MCF 10A (cell line): ENCODE measurements at places on chromosomes 3 and 15.

- no peak for DNase-seq
Observed at GRCh38 chr3:12430086-12430485, 54.2 kb upstream of the TSEN2 start.

DNA sequence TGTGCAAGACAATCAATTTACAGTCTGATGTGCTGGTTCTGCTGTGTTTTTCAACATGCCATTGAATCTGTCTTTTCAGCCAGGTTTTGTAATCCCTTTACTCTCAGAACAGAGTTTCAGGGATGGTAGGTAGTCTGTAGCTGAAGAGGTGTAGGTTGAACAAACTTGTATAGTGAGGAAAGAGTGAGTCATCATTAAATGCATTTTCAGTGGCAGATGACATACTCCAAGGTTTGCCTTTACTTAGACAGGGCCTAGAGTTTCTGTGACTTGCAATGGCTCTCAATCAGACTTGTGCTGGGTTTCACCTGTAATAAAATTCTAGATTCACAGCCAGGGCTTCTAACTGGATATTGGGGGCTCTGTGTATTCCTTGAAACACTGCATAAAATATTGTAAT is 94.6 kb downstream of the CYP19A1 start:
- DNase-seq: peak; percentile 65

GRCh38 chr3:4343258-4343657 is 40.1 kb downstream of the SETMAR start:
- peak; percentile 3 for DNase-seq

DNA sequence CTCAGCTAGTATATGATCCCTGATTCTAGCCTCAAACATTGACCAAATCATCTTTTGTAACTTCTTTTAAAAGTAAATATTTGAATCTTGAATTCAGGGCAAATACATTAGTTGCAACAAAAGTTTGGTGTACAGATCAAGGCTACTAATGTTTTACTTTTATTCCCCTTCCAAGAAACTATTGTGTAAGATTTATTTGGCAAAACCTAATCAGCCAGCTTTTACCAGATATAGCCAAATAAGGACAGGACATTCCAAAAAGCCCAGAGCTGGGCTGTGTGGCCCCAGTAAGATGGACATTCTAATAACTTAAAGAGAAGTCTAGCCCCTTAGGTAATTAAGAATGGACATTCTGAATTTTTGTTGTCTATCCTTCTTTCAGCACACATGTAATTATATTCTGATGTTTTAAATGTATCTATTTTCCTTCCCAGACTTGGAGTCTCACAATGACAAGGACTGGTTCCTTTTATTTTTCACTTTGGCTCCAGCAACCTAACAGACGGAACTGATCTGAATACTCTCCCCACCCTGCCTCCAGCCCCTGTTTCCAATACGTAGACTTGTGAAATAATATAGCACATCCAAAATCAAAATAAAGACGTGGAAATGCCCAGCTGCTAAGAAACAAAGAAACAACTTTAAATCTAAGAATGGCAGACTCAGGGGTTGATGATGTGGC is 48.1 kb downstream of the STARD5 start:
- DNase-seq: no peak

GRCh38 chr15:29968895-29969561 is 113.7 kb upstream of the GOLGA8J start:
- DNase-seq: no peak

DNA sequence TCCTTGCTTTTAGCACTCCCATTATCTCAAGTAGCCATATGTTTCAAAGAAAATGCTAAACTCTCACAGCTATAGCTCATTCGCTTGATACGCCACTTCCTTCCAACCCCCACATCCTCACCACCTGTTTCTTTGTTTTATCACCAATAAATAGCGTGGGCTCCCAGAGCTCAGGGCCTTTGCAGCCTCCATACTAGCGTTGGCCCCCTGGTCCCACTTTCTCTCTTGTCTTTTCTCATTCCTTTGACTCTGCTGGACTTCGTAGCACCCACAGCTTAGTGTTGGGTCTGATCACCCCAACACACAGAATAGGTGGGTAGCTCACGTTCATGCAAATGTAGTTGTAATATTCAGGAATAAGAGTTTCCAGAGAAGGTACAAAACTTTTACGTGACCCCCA is 4.1 kb upstream of the GPD1L start:
- no peak for DNase-seq

DNA sequence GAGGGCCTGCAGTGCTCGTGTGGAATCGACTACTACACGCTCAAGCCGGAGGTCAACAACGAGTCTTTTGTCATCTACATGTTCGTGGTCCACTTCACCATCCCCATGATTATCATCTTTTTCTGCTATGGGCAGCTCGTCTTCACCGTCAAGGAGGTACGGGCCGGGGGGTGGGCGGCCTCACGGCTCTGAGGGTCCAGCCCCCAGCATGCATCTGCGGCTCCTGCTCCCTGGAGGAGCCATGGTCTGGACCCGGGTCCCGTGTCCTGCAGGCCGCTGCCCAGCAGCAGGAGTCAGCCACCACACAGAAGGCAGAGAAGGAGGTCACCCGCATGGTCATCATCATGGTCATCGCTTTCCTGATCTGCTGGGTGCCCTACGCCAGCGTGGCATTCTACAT is 3.8 kb downstream of the RHO start:
- no peak for DNase-seq

GRCh38 chr3:42547401-42547945 is 34.3 kb downstream of the SEC22C start:
- peak; percentile 56 for DNase-seq

- DNase-seq: no peak
Observed at GRCh38 chr3:10356461-10356981, 35.6 kb upstream of the SEC13 start.

- DNase-seq: peak; percentile 81
Observed at GRCh38 chr3:66822186-66823008, 175.7 kb upstream of the KBTBD8 start.

DNA sequence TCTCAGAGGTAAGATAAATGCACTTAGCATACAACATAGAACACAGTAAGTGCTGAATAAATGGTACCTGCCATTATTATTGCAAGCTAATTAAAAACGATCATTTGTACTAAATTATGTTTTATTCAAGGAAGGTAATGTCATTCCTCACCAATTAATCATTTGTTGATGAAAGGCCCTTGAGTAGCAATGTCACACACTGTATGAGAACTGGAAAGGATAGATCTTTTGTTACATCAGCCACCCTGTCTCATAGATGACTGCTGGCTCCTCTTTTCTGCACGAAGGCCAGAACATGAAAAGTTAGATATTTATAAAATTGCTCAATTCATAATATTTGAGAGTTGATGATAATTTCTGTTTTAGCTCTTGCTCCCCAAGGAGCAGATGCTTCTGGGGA is 415.4 kb downstream of the RBMS3 start:
- peak; percentile 41 for DNase-seq

DNA sequence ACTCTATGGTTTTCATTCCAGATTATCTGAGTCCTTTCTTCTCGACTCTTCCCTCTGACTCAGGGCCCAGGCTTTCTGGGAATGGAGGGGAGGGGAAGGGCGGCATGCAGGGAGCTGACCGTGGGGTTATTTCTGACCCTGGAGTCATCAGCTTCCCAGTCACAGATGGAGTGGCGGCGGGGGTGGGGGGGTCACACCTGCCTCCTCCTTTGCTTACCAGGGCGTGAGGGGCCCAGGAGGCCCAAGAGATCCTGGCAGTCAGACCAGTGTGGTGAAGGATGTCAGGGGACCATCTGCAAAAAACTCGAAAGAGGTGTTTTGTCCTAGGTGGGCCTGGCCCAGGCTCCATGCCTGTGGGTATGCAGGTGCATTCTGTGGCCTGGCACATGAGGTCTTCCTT is 996 bp upstream of the XIRP1 start:
- no peak for DNase-seq

DNA sequence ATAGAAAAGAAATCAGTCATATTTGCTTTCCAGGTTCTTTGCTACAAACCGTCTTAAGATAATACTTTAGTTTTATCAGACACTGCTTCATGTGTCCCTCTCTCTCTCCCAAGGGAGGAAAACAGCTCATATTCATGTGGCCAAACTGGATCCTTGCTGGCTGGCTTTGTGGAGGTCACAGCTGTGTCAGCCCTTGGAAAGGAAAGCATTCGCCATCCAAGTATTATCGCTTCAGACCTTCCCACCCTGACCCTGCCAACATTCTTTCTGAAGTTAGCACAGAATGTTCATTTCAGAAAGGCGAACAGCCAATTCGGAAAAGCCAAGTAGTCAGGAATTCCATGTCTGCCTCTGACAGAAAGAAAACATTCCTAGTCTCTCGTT is 213.6 kb downstream of the FEZF2 start:
- no peak for DNase-seq

- DNase-seq: no peak
Observed at GRCh38 chr3:95311272-95311671, 1248.4 kb downstream of the NSUN3 start.

GRCh38 chr15:52076889-52077781 is 35.4 kb downstream of the BCL2L10 start:
- DNase-seq: peak; percentile 96

DNA sequence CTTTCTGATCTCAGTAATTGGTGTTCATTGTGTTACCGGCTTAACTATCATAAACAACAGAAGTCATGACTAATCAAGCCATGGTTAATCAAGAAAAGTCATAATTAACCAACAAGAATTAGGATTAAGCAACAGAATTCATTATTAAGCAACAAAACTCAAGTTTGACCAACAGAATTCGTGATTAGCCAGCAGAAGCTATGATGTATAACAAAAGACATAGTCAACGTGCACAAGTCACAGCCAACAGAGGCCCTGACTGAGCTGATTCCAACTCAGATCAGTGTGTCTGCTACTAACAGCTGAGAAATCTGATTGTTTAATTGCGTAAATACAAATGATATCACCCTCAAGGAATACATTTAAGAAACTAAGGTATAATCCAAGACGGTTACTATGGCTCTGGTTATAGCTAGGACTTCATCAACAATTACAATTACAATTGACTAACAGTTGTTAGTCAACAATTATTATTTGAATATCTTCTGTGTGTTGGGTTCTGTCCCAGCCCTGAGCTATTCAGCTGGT is 67.7 kb downstream of the RARB start:
- DNase-seq: no peak

GRCh38 chr3:27345493-27345892 is 23.7 kb downstream of the NEK10 start:
- DNase-seq: no peak

DNA sequence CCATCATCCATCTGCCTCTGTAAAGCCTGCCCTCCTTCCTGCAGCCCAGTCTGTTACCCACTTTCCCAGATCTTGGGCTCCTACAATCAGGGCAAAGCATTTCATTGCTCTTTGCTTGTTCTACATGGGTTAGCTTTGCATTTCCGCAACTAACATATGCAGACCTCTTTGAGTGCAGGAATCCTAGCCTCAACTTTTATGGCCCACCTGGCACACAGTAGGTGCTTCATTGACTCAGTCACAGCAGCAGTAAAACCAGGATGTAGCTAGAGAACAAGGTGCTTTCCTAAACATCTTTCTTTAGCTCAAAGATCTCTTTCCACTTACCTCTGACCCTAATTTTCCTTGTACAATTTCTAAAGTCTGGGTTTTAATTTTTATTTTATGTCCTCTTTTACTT is 3.5 kb downstream of the CD80 start:
- DNase-seq: no peak

DNA sequence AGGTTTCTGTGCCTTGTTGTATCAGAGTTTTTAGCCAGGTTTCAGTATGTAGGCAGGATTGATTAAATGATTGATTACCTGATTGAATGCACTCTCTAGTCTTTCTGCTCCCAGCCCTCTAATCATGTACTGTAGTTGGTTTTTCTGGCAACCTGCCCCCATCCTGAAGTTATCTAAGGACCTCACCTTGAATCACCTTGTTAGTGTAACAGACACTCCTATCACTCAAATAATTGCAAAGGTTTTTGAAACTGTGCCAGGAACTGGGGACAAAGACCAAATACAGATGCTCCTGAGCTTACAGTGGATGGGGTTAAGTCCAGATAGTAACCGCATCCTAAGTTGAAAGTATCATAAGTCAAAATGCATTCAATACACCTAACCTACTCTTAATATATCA is 141.5 kb upstream of the EIF1B start:
- DNase-seq: no peak

GRCh38 chr3:9875448-9875847 is 4.6 kb downstream of the CIDEC start:
- no peak for DNase-seq

DNA sequence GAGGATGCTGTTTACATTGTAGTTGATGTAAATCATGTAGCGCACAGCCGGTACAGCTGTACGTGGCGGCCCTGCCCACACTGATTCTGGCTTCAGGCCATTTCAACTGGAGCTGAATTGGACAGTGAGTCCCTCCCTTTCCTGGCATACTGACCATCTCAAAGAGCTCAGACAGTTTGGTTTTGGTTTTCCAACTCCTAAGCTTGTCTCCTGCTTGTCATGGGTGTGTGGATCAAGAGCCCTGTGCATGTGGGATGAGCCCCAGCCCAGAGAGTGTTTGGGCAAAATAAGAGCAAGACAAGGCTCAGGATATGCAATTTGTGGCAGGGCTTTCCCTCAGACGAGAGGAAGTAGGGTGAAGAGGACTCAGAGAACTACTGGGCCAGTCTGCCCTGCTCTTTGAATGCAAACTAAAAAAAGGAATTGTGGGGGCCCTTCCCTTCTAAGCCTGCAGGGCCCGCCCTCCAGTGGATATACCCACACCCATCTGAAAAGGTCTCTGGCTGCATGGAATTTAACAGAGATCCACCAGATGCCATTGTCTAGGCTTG is 13.3 kb downstream of the ITGA11 start:
- DNase-seq: peak; percentile 18

- no peak for DNase-seq
Observed at GRCh38 chr3:126349071-126349470, 8.1 kb downstream of the KLF15 start.

DNA sequence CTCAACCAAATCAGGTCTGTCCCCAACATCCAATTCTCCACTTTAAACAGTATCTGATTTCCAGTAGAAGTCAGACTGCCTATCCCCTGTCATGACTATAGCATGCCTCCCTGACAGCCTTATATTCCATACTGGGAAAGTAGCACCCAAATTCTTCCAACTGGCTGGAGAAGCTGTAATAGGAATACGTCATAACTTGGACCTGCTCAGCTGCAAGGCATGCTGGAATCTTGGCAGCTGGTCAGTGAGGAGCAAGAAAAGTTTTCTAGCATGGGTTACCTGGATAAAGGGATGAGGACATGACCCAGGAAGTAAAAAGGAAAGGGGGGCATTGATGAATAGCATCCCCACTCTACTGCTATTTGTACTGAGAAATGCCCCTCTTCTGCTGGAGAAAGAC is 8.9 kb downstream of the SEMA5B start:
- DNase-seq: no peak

GRCh38 chr15:47819158-47819557 is 101.9 kb downstream of the SEMA6D start:
- DNase-seq: no peak

DNA sequence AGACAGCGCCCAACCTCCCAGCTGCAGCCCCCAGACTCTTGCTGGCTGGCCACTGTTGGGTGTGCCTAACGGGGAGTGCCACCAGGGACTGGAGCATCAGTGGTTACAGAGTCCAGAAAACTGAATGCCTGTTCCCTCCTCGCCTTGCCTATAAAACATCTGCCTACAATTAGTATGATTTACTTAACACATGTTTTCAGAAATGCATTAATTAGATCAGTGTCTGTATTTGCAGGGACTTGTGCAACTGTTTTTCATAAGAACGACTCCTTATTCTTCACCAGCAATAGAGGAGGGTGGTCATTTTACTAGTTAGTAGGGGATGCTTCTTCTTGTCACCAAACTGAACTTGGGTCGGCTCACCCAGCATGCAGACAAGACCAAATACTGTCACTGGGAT is 248.7 kb downstream of the GABRG3 start:
- DNase-seq: no peak
